ENCODE measurements at places on chromosomes 16 and 17.
A peak's percentile ranks its signal among the peaks of the same experiment; 100 is the strongest.

GRCh38 chr17:67262435-67263117, 17.6 kb upstream of the HELZ start:
- DNase-seq, result no peak

DNA sequence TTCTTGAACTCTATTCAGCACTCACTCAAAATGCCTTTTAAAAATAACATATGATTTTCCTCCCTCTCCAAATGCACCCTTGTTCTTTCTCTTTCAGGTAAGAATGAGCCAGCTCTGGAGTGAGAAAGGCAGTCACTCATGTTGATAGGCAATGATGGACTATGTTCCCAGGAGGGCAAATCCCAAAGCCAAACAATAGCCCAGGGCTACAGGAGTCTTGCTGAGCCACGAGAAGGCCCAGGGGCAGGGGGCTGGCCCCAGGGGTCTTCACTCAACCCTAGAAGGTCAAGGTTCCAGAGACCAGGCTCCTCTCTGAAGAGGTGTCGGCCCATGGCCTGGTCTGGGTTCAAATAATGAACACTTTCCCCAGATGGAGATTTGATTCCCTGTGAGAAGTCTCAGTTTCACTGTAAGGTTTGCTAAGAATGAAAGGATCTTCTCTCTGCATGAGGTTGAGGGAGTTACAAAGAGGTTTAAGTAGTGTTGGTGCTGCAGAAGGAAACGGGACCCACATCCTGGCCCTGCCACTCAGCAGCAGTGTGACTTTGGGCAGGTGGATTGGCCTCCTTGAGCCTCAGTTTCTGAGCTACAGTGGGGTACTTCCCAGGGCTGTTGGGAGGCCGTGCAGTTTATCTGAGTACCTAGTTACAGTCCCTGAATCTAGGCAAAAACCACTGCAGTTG, 49.0 kb downstream of the RTN4RL1 start:
- DNase-seq, result no peak

DNA sequence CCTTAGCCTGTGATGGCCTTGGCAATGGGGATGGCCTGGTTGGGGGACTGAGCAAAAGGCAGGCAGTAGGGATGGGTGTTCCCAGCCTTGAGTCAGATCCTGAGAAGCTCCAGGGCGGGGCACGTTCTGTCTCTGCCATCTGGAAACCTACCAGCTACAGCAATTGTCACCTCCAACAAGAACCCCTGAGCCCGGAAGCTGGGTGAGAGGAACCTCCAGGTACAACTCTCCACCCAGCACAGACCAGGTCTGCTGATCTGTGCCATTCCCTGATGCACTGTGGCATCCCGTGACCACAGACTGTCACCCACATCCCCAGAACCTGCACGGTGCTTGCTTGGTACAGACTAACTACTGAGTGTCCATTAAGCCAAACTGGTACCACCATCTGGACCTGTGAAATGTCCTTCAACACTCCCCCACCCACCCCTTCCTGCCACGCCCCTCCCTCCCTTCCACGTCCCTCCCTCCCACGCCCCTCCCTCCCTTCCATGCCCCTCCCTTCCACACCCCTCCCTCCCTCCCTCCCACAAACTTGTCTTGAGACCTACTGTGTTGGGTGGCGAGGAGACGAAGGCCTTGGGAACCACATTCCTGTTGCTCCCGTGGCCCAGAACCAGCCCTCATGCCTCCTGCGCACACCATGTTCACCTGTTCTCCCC, 16.6 kb downstream of the MYO15B start:
- peak; percentile 55 for DNase-seq

GRCh38 chr16:21277927-21278706, at the start of gene CRYM:
Gene CRYM, minus strand, starts transcription at chr16:21278290. Its CDS starts 39 bp downstream, at chr16:21278251.
- peak; percentile 52 for DNase-seq

DNA sequence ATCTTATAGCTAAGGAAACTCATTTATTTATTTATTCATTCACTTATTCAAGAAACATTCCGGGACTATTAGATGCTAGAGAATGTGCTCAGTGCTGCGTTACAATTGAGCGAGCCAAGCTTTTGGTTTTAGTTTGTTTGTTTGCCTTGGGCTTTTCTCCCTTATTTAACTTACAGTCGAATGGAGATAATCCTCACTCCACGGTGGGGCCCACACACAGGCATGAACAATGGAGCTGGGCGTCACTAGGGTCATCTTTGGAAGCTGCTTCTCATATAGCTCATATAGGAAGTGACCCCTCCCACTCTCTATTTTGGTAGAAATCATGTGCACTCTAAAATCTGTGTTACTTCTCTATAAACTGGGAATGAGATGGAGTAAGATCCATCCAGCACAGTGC, 210.0 kb downstream of the TMEM114 start:
- no peak for DNase-seq

- DNase-seq, result no peak
Measured at GRCh38 chr16:1020591-1020990, 39.0 kb downstream of the SOX8 start.

DNA sequence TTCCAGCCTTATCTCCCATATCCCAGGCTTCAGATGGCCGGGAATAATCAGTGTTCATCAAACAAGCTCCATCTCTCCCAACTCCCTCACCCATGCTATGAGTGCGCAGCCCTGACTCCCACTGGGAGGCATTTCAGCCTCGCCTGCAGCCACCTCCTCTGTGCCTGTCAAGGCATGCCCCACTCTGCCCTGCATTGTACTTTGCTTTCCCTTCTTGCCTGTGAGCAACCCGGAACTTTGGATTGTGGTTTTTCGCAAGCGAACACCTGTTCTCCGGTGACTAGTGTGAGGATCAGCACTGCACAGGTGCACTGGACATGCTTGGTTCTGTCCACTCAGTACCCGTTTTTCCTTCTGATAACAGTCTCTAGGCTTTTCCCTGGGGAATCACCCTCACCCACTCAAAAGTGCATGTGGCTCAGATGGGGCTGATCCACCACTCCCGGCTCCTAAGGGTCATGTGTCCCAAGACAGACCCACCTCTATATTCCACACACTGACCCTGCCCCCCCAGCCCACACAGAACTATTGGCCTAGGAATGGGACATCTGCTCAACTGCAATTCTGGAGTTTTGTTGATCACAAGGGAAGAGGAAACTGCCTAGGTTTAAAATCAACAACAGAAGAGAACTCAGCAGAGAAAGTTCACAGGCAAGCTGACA, 9.1 kb downstream of the CHST6 start:
- DNase-seq, result no peak

- DNase-seq, result no peak
Measured at GRCh38 chr16:84371553-84371865, 3.2 kb downstream of the ATP2C2 start.

DNA sequence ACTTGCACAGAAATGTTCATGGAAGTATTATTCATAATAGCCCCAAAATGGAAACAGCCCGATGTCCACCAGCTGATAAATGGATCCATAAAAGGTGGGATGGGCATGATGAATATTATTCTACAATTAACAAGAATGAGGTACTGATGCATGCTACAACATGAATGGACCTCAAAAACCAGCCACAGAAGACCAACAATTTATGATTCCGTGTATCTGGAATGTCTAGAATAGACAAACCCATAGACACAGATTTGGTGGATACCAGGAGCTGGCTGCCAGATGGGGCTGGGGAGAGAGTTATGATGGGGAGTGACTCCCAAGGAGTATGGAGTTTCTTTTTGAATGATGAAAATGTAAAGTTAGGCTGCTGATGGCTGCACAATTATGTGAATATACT, 10.8 kb upstream of the NAGLU start:
- DNase-seq, result no peak

- DNase-seq, result no peak
Measured at GRCh38 chr16:89074803-89075688, 18.6 kb upstream of the ACSF3 start.

DNA sequence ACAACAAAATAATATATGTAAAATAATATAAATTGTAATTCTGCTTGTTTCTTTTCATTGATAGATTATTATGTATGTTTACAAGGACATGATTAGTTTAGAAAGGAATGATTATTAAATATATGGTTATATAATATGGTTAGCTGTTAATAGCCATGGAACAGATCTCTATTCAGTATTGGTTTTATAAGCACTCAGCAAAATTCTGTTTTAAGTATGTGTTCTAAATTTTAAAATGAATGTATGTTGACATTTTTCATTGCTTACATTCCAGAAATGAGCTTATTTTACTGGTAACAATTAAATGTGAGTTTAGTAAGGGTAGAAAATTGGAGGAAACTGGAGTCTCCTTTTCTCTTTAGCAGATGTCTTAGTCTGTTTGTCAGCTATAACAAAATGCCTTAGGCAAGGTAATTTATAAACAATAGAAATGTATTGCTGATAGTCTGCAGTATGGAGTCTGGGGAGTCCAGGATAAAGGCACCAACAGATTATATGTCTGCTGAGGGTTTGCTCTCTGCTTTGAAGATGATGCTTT, 45.4 kb downstream of the NFAT5 start:
- DNase-seq, result no peak

DNA sequence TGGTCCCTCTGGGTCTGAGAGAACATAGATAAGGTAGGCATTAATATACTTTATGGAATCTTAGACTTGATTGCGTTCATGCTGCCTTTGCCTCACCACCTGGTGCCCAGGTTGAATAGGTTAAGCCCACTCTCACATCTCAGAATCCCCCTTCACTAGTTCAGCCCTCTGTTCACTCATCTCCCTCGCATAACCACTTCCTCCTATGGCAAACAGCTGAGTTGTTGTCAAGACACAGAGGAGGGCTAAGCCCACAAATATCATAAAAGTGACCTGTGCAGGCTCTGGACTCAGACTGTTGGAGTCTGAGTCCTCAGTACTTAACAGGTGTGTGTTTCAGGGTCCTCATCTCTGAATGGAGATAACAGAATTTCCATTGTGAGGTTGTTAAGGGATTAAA, 55.7 kb downstream of the GOSR1 start:
- no peak for DNase-seq

GRCh38 chr17:19388791-19389785, 2.1 kb upstream of the MFAP4 start:
- DNase-seq, result no peak

GRCh38 chr17:16418685-16419068, 3.3 kb downstream of the TRPV2 start:
- DNase-seq, result no peak
